Germinal center (tissue), 1 donor: ENCODE measurements at places on chromosomes 4 and X.

DNA sequence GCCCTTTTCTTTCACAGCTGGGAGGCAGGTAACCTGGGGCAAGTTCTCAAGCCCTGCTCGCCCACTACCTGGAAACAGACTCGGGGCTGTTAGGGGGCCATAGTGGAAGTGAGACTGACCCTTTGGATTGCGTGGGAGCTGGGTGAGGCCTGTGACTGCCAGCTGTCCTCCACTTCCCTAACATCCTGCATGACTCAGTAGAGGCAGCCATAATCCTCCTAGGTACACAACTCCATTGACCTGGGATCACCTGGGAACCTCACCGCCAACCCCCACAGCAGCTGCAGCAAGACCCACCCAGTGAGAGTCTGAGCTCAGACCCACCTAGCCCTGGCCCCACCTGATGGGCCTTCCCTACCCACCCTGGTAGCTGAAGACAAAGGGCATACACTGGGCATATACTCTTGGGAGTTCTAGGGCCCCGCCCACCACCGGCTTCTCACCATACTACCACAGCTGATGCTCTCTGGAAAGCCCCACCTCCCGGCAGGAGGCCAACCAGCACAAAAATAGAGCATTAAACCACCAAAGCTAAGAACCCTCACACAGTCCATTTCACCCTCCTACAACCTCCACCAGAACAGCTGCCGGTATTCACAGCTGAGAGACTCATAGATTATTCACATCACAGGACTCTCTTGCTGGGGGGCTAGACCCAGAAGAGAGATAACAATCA, 61.1 kb upstream of the DCTD start:
- DNase-seq: no peak

DNA sequence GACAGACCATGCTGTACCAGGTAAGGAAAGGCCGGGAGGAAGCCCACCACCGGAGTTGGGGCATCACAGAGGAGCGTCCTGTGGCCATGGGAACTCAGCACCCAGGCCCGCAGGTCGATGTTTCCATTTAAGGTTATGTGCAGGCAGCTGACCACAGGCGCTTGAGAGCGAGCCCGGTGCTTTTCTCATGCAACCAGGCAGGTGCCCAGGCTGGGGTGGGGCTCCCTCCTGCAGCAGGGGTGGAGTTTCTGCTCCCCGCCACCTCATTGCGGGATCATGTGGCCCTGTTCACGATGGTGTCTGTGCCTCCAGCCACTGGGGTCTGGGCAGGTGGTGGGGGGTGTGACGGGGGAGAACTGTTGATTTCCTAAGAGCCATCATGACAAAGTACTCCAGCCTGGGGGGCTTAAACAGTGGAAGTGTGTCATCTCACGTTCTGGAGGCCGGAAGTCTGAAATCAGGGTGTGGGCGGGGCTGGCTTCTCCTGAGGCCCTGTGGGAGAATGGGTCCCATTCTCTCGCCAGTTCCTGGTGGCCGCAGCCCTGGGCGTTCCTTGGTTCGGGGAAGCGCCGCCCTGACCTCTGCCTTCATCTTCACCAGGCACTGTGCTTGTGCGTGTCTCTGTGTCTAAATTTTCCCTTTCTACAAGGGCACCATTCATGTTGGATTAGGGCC, 60.9 kb downstream of the CPZ start:
- no peak for DNase-seq

DNA sequence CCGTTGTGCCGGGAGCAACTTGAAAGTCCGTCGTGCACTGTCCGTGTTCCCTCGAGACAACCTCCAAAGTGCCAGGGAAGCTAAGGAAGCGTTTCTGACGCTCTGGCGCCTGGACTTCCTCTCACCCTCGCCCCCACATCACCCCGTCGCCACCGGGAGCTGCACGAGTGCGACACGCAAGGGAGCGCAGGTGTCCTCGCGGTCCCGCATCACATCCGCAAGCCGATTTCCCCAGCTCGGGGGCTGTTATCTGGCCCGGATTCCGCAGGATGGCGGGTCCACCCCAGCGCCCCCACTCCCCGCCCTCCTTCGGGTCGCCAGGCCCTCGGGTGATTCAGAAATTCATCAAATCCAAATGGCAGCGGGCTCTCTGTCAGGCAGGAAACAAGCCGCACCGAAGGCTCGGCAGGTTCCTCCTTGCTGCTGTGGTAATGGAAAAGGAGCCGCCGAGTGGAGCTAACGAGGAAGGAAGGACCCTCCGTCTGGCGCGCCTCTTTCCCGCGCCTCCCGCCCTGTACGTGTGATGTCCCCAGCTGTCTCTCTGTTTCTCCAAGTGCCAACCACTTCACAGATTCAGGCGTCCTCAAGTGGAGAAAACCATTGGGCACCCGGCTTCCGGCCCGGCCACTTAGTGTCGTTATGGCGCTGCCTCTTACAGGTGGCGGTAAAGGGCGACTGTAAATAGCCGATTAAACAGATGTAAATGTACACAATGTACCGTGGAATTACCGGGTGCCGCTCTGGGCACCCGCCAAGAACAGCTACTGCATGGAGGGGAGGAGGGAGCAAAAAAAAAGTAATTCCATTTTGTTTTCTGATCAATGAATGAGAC, 921 bp upstream of the SETD7 start:
- peak; percentile 75 for DNase-seq

DNA sequence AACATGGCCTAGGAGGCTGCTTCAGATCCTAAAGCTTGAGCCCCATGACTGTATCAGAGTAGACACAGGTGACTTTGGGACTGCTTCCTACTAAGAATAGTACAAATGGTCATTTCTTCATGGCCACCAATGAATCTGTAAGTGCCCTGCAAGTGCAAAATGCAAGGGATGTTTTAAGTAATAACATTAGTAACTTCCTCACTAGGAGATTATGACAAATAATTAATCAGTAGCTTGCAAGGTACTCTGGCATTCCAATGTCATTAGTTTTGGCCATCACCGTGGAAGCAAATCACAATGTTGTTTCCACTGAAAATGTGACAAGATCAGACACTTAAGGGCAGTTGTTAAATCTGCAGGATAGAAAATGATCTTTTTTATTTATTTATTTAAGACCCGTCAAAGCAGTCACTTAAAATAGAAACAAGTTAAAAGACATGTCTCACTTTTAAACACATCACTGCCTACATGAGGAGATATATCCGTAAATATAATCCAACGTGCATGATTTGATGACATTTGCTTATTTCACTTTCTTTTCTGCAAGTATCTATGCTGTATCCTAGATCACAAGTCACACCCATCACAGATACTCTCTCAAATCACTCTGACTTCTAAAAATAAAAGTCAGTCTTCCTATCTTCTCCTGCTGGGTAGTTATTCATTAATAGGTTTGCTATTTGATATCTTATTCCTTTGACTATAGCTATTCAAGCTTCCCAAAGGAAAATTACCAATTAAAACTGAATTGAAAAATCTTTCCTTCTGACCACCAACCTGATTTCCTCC, 400.6 kb downstream of the IL15 start:
- no peak for DNase-seq

DNA sequence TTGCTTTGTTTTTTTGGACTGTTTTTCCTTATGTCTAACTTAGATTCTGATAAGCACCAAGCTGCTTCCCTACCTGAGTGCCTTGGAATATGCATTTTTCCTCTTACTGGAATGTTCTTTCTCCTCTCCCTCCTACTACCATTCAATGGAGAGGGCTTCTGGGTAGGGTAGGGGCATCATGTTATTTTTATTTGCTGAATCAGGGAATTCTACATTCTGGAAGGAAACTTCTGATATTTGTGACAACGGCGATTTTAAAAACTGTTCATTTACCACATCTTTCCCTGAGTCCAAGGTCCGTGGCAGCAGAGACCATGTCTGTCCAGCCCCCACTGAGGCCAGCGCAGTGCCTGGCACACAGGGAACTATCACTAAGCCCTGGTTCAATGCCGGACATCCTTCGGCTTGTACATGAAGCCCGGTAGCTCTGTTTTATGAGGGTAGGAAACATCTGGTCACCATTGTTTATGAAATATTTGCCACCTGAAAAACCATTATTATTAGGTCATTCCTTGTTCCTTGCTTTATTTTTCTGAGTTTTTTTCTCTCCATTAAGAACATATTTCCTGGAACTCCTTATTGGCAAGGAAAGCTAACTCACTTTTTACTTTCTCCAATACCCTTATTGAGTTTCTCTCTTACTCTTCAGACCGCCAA, 57.0 kb downstream of the PALLD start:
- no peak for DNase-seq
